Stimulated activated CD4-positive, alpha-beta T cell treated with anti-CD3 and anti-CD28 coated beads, Interleukin-2, amount 100 ng/mL, for 24 hours (primary cell): ENCODE measurements at places on chromosomes 6 and 20.

DNA sequence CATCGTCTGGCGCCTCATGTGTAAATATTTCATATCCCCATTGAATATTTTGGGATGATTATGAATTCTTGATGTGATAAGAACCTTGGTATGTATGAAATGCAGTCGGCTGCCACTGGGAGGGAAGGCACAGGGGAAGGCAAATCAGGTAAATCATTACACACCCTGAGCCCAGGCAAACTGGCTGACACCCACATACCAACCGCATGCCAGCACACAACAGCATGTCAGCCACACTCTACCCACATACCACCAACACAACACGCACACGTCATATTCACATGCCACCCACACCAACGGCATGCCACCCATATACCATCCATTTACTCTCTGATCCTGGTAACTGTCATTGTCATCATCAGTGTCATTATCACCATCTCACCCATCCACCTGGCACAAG lies 28.3 kb upstream of the MDGA1 start:
- DNase-seq = no peak

DNA sequence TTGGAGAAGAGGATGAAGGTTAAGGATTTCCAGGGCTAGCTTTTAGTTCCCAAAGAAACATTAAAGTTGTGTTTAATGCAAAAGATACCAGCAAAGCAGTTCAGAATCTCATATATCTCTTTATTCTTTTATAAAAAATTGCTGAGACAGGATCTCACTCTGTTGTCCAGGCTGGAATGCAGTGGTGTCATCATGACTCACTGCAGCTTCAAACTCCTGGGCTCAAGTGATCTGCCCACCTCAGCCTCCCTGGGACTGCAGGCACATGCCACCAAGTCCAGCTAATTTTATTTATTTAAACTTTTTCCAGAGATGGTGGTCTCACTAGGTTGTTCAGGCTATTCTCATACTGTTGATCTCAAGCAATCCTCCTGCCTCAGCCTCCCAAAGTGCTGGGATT lies 41.1 kb upstream of the CAP2 start:
- no peak for DNase-seq

GRCh38 chr6:169932491-169932890 lies 181.1 kb downstream of the ERMARD start:
- DNase-seq = no peak

DNA sequence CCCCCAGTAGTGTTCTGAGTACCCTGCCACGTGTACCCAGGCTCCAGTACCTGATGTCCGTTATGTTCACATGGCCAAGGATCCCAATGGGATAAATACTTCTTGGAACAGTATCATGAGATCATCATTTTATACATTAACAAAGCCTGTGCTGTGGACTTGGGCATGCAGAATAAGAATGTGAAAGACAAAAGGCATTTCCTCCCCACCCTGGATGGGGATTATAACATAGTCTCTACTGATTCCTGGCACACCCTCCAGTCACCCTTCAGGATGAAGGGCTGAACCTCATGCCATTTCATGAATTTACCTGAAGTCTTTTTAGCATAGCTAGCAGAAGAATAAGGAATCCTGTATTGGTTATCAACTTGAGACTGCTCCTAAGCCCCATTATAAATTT lies 2.8 kb downstream of the TNFRSF21 start:
- DNase-seq = no peak

DNA sequence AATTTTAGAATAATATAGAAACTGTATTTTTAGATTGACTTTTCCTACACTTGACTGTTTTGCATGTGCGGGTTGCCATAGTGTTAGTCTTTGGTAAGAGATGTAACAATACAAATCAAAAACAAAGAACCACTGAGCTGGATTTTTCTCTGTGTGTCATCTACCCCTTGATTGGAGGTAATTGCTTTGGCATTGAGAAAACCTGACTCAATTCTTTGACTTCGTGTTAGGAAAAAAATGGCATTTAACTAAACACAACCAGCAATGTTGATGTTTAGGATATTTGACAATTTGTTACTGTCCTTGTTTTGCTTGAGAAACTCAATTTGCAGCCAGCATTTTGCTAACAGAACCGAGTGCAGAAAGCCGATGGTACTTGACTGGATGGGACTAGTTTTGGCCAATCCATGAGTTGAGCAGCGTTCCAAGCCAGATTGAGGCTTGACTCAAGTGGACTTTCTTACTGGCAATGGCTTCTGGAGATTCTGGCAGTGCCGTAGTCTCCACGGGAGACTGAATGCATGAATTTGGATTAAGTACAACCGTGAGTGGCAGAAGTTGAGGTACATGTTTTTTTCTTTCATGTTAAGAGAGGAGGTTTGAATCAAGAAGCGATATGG lies 17.1 kb downstream of the TPBG start:
- DNase-seq = no peak

GRCh38 chr6:83976037-83976755 lies 57.4 kb upstream of the MRAP2 start:
- no peak for DNase-seq

DNA sequence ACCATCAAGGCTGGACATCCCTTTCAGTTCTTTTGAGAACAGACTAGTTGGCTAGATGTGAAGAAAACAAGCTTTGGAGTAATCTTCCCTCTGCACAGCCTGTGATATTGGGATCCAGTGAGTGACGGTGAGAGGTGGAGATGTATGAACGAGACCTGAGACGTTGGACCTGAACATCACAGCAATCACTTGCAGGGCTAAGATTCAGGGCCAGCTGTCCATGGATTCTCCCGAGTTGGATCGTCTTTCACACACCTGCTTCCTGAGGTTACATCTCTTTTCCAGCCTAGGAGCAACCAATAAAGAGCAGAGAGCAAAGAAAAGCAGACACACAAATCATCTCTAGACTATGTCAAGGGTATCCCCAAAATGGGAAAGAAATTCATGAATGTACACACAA lies 30.0 kb upstream of the TMEM14A start:
- no peak for DNase-seq
